NCI-H187 (cell line): ENCODE measurements at places on chromosomes 4 and X.

- DNase-seq = no peak
Observed at GRCh38 chrX:130028196-130028595, 45.8 kb downstream of the BCORL1 start.

- no peak for DNase-seq
Observed at GRCh38 chr4:60652933-60653332, 547.2 kb upstream of the ADGRL3 start.

- no peak for DNase-seq
Observed at GRCh38 chr4:15547392-15547791, 77.7 kb downstream of the CC2D2A start.

GRCh38 chr4:129974730-129975129 is 878.8 kb downstream of the C4orf33 start:
- no peak for DNase-seq

GRCh38 chrX:15574017-15574416 is 26.7 kb downstream of the ACE2 start:
- DNase-seq = no peak

DNA sequence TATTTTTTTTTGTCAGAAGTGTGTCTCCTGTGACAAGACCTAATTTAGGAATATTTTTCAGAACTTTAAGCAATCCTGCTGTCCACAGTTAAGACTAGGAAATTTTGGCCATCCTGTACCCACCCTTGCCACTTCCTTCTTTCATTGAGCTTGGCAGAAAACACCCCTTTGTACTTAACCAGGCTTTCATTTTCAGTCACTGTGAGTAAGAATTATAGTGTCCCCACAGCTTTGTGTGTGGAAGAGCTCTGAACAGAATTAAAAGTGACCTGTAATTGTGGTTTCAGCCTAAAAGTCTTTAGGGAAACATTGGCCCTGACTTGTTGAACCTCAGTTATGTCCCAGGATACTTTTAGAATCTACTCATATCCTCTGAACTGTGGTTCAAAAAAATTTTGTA is 153.7 kb upstream of the BMP3 start:
- DNase-seq = no peak

GRCh38 chrX:151973851-151974335 is 583 bp downstream of the GABRE start:
- no peak for DNase-seq

DNA sequence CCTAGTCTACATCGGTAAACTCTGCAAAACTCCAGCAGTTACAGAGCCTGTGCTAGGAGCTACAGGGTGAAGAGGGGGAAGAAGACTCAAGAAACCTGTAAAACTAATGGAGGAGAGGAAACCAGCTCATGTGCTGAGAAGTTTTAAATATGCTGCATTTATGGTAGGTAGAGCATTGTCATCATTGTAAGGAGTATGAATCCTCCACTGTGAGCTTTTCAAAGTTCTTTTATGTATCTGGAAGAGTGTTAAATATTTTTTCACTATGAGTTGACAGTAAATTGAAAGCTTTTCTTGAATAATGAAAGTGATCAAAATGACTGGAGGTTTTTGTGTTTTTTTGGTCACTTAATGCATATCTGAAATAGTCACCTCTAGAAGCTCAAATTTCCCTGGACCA is 46.2 kb downstream of the SEPTIN11 start:
- no peak for DNase-seq

DNA sequence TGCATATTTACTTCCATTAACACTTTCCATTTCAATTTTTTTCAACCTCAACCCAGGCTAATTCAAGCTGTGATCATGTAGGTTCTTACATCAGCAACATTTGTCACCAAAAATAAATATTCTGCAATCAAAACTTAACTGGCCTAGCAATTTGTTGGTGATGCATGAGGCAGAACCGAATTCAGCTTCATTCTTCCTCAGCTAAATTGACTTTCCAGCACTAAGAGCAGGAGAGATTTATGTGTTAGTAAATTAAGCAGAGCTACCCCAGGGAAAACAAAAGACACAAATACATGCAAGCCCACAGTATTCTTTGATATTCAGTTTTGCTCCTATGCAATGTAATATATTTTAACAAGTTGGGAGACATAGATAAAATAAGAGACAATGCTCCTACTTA is 208.7 kb upstream of the NDST3 start:
- no peak for DNase-seq

DNA sequence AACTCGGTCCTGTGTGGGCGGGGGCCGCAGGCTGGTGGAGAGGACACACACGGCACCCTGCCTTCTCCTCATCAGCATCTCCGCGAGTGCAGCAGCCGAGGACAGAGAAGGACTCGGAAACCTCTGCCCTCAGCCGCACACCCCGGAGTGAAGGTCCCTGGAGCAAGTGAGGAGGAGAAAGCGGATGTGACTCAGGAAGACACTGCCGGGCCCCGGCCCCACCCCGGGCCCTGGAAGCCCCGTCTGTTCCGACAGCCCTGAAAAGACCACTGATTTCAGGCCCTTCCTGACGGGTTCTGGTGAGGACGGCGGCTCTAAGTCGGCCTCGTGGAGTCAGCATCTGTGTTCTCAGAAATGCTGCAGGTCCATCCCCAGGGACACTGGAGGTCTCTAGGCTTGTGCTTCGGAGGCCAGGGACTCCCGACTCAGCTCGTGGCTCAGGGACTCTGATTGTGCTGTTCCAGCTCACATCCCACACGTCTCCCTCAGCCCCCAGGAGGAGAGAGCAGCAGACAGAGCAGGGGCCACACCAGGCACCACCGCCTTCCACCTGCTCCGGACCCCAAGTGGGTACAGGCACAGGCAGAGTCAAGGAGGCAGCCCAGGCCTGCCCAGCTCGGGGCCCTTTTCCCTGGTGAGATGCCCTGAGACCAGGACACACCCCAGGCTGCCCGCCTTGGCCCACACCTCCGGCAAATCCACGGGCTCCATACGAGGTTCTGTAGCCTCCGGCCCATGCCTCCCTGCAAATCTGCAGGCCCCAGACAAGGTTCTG is 134.5 kb upstream of the NKX1-1 start:
- DNase-seq = no peak

GRCh38 chr4:10715135-10715534 is 30.6 kb upstream of the CLNK start:
- no peak for DNase-seq

DNA sequence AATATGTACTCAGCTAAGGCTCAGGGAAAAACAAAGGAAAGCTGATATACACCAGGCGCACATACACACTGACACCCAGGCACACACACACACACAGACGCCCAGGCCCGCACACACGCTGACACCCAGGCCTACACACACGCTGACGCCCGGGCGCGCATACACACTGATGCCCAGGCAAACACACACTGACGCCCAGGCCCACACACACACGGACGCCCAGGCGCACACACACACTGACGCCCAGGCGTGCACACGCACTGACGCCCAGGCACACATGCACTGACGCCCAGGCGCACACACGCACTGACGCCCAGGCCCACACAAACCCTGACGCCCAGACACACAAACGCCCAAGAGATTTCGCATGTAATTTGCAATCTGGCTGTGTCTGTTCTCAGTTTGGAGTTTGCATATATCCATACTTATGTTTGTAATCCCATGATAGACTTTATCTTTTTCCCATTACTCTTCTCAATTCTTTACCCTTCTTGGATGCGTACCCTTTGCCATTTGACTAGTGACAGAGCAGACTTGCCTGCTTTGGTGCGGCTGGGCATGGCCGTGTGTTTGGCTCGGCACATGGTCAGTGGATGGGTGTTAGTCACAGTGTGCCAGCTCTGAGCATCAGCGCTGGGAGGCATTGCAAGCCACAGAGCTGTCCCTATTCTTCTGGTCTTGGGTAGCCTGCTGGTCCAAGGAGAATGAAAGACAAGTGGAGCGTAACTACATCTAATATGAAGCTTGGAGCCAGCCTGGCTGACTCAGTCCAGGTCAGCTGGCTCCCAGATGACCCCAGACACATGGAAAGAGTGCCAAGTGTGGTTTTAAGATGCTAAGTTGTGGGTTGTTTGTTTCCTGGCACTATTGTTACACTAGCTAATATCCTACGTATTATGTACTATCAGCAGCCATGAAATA is 632.4 kb upstream of the ZFP42 start:
- no peak for DNase-seq
